ENCODE measurements at places on chromosomes 5 and 9.

DNA sequence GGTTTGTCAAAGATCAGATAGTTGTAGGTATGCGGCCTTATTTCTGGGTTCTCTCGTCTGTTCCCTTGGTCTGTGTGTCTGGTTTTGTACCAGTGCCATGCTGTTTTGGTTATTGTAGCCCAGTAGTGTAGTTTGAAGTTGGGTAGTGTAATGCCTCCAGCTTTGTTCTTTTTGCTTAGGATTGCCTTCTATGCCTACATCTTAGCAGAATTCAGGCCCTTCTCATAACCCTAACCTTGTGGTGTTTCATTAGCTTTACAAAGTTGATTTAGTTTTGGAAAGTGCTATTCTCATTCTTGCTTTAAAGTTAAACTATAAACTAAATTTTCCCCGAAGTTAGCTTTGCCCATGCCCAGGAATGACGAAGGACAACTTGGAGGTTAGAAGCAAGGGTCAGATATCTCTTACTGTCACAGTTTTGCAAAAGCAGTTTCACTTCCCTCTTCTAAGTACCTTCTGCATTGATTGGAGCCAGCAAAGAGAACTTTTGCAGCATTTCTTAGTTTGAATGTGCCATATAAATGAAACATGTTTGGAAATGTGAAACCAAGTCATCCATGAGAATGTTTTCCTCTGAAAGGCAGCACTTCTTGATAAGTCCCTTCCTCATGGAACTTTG lies 274.3 kb upstream of the DMRT1 start:
- DNase-seq: no peak

GRCh38 chr5:127423173-127423798 lies 94.2 kb upstream of the PRRC1 start:
- DNase-seq: no peak

GRCh38 chr9:130138791-130139190 lies 33.4 kb upstream of the NCS1 start:
- DNase-seq: no peak

- DNase-seq: no peak
Observed at GRCh38 chr5:89851911-89852310, 557.6 kb downstream of the CETN3 start.

DNA sequence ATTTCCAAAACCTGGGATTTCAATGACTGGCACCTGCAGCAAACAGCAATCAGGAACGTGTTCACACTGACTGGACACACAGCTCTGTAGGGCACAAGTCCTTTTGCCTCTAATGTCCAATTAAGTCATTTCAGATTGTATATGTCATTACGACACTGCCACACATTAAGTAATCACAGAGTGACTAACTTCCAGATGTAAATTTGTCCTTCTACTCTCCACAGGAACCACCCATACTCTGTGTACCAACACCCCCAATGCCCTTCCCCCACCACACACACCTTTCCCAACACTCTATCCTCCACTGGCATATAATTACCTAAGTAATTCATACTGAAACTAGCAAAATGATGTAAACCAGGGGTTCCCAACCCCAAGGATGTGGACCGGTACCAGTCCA lies 30.5 kb downstream of the LARS1 start:
- DNase-seq: no peak

DNA sequence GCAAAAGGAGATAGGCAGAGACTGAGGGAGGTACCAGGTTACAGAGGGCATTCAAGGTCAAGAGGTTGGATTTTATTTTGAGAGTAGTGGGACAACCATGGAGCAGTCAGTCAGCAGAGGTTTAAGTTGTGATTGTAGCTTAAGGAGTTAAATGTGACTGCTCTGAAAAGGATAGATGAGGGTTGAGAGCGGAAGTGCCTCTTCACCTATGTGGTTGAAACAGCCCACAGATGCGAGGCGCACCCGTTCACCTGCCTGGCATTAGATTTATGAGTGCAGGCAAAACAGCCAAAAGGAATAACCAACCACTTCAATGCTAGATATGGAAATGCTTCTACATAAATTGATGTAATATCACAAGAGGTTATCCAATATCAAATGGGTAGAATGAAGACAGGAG lies 8.4 kb downstream of the ZNF474 start:
- no peak for DNase-seq

Data from NCI-H2227 treated with DMSO at 0.1 percent for 48 hours (cell line).